Right lobe of liver (tissue), 6 donors: ENCODE measurements at places on chromosomes 2 and 18.

- DNase-seq: no peak
Observed at GRCh38 chr2:17736989-17737388, 16.6 kb downstream of the SMC6 start.

GRCh38 chr2:873651-874580 is 76.7 kb upstream of the SNTG2 start:
- DNase-seq: no peak

DNA sequence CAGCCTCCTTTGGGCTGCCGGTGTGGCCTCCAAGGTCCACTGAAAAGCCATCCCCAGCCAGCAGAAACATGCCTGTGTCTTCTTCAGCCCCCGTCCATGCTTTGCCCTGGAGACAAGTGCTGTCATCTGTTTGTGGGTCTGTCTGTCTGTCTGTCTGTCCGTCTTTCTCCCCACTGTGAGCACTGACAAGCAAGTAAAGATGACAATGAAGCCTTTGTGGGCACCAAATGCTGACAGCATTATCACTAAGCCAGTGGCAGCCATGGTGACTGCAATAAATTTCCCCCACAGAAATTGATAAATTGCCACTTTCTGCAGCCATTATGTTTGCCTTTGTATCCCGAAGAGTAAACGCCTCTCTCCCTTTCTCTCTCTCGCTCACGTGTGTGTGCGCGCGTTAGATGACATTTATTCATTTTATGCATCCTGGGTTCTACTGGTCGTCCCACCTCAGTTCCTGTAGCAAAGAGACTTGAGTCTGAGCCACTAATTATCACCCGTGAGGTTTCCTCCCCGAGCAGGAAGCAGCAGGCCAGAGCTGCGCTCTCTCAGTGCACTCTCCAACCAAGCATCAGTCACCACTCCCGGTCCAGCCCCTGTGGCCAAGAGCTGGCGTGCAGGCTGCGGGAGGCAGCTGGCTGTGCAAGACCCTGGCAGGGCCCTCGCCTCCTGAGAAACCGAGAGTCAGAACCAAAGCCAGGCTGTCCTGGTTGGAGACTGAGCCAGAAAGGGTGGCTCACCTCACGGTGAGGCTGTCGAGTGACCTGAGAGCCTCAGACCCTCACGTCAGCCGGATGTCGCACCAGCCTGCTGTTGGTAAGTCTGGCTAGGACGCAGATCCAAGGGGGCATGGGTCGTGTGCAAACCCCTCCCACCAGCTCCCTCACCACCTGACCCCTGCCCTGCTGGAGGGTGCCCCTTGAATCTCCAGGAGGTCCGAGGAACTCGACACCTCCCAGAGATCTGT is 6.9 kb downstream of the STEAP3 start:
- DNase-seq: no peak

DNA sequence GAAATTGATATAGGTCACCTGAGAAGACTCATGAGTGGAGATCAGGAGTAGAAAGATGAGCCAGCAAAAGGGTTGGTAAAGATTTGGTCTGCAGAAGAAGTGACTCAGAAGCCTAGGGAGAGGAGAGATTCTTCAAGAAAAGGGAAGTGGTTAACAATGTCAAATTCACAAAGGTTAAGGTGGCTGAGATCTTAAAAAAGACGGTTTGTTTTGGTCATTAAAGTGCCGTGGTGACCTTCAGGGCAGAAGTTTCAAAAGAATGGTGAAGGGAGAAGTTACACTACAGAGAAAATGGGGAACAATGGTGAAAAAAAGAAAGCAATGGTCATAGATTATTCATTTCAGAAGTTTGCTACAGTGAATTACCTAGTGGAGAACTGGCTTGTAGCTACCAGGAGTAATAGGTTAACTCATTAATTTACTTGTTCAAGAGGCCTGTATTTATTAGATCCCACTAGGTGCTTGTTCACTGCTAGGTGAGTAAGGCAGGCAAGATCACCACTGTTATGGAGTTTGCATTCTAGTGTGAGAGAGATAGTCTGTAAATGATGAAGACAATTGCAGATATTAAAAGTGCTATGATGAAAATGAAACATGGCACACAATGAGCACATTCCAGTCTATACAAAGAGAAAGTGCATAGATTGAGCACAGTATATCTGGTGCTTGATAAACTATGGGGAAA is 43.0 kb downstream of the FBXO48 start:
- no peak for DNase-seq

GRCh38 chr2:234290671-234291070 is 206.2 kb downstream of the ARL4C start:
- peak; percentile 35 for DNase-seq

- DNase-seq: no peak
Observed at GRCh38 chr2:23436346-23437098, 51.5 kb downstream of the KLHL29 start.

DNA sequence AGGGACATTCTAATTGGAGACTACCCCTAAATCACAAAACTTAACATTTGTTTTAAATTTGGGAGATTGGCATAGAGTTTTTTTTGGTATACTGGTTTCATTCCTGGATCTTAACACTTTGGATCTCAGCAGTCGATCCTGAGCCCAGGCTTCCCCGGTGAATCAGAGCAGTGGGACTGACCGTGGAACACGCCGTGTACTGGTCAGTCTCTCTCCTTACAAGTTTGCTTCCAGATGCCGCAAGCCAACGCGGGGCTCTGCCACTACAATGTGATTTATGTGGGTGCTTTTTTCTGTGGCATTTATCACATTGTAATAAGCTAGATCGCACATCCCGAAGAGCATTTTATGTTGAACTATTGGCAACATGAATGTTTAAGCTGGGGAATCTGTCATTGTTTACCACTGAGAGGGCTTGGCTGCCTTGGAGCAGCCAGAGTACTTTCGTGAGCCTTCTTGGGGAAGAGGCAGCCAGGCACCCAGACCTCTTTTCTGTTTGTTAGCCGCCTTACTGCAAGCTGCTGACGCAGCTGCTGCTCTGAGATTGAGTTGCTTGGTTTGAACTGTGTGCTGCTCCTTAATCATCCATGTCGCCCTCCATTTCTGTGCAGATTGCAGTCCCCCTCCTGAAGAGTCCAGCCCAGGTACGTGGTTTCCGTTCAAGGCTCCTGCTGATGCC is 49.3 kb downstream of the COA5 start:
- no peak for DNase-seq

- DNase-seq: no peak
Observed at GRCh38 chr2:101986804-101987740, 4.7 kb upstream of the IL1R2 start.

DNA sequence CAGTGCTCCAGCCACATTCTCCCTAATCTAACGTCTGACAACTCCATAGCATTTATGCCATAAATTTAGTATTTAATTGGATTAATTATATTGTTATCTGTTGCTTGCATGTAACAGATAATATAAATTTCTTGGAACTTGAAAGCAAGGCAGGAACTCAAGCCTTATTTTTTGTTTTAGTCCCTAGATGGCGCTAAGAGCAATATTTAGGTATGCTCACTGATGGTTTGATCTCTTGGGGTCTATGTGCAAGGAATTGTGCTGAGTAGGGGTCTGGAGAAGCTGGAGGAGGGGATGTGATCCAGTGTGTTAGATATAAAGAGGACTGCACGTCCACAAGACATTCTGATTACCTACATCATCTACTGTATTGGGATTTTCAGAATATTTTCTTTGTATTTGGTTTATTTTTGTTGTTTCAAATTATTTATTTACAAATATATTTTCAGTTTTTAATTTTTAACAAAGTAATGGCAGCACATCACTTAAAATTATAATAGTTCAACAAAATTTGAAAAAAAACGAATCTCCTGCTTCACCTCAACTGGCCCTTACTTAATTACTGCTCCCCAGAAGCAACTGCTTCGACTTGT is 32.8 kb downstream of the KATNAL2 start:
- DNase-seq: no peak

- no peak for DNase-seq
Observed at GRCh38 chr2:168571061-168571460, 115.0 kb downstream of the CERS6 start.

- DNase-seq: no peak
Observed at GRCh38 chr2:136242687-136243277, 124.8 kb upstream of the CXCR4 start.

DNA sequence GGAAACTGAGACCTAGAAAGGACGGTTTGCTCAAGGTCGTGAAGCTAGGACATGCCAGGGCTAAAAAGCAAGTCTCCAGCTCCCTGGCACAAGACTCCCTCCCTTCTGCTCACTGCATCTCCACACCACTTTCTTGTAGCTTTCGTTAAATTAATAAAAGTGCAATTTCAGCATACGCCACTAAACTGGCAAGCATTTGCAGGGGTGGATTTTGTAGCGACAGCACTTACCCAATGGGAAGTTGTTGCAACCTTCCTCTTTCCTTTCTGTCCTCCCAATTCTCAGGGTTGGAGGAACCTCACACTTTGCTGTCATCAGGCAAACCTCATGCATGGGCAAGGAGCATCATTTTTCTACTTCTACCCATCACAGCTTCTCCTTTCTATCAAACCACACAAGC is 7.4 kb upstream of the RHOB start:
- no peak for DNase-seq

- no peak for DNase-seq
Observed at GRCh38 chr2:193580176-193580950, 1385.6 kb upstream of the TMEFF2 start.

GRCh38 chr18:14189858-14190257 is 57.6 kb upstream of the ZNF519 start:
- DNase-seq: no peak

GRCh38 chr2:202039278-202040078 is 5.8 kb downstream of the FZD7 start:
- no peak for DNase-seq

DNA sequence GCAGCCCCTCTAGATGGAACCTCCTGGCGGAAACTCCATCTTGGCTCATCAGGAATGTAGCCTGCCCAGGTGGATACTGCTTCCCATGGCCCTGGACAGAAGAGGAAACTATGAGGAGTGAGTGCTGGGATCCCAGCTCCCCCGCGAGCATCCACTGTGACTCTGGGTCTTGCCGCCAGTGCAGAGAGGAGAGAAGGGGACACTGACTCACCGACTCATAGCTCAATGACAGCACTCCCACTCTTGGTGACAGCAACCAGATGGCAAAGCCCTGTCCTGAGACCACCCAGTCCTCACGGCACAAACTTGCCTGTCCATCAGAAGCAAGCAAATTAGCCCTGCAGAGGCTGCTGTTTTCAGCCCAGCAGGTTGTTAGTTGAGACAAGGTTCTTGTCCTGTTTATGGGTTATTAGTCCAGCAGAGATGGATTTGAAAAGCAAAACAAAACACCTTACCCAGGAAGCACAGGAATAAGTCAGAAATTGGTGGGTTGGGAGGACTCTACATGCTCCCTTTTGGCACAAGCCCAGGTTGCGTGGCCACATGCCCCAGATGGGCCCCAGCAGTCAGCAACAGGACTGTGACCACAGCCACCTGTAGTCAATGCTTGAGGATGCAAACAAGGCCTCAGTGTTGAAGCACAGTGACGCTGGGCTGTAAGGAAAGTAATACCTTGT is 111.5 kb upstream of the GLI2 start:
- no peak for DNase-seq

DNA sequence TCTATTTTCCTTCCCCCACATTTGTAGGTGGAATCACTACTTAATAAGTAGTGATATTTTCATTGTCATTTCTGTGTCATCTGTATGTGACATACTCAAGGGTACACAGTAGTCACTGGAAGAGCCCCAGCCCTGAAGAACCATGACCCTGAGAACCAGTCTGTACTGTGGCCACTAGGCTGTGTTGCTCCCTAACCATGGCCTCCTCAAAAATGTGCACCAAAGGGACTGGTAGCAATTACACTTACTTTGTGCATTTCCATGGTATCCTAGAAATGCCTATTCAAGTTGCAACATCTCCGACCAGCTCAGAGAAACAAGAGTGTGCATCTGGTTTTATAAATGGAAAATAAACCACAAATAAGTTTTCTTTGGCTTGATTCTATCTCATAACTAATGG is 155.1 kb downstream of the DOCK10 start:
- DNase-seq: no peak

- no peak for DNase-seq
Observed at GRCh38 chr2:53209679-53210458, 557.7 kb upstream of the CHAC2 start.

GRCh38 chr2:121303531-121304263 is 18.7 kb upstream of the TFCP2L1 start:
- DNase-seq: no peak

- no peak for DNase-seq
Observed at GRCh38 chr2:132691556-132691955, 21.6 kb upstream of the LYPD1 start.

DNA sequence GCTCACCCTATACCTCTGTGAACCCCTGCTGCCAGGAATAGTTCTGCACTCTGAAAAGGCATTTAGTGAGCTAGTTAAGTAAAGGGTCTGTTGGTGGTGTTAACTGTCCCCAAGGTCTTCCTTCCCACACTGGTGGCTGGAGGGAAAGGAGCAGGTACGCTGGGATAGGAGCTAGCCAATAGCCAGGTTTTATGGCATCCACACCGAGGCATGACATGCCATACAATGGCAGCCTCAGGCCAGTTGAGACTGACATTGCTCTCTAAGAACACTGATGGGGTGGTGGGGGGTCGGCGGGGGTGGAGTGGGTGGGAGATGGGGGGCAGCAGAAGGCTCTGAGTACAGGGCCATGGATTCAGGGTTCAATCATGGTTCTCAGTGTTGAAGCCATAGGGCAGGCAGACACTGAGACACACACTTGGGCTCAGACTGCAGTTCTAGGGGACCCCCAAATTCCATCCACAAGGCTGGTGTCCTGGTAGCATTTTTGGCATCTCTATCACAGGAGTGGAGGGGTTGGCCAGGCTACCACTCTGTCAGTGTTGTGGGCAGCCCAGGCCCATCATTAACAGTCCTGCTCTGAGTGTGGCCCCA is 136.0 kb downstream of the CTIF start:
- DNase-seq: no peak

DNA sequence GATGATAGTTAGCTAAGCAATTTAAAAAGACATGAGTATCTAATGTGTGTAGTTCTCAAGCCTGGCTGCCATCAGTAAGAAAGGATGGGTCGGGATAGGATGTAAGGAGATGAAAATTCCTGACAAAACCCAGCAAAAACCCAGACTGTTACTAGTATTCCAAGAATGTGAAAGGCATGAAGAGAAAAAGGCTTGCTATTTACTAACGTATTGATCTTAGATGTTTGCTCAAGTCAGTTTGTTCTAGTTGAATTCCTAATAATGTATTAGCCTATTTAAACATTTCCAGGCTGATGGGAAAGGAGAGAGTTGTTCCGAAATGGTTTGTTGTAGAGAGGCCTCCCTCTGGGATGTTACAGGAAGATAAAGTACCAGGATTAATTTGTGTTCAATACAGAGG is 88.2 kb downstream of the ZNF532 start:
- no peak for DNase-seq

GRCh38 chr18:79964330-79965118 is at the start of gene HSBP1L1:
HSBP1L1 (plus strand) TSS chr18:79964643; CDS start chr18:79964736, 93 bp downstream.
- peak; percentile 87 for DNase-seq
